ENCODE measurements at places on chromosomes 4 and X.

- peak; percentile 46 for DNase-seq
These were observed 174.5 kb downstream of the NSUN7 start for GRCh38 chr4:40924096-40924792.

- DNase-seq, result no peak
These were observed 1.8 kb downstream of the KLF3 start for GRCh38 chr4:38665551-38666411.

- DNase-seq, result peak; percentile 15
These were observed 70.7 kb downstream of the ANKRD50 start for GRCh38 chr4:124641715-124642381.

DNA sequence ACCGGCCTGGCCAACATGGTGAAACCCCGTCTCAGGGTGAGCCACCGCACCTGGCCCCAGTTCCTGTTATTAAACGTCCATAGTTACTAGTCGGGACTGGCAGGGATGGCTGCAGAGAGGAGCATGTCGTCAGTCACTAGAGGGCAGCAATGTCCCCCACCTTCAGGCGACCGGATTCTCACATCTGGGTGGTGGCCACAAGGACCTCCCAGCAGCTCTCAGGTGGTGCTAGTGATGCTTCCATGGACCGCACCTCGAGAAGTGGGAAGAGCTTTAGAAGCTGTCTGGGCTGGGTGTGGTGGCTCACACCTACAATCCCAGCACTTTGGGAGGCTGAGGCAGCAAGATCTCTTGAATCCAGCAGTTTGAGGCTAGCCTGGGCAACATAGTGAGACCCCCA lies 13.3 kb upstream of the IL3RA start:
- peak; percentile 66 for DNase-seq

DNA sequence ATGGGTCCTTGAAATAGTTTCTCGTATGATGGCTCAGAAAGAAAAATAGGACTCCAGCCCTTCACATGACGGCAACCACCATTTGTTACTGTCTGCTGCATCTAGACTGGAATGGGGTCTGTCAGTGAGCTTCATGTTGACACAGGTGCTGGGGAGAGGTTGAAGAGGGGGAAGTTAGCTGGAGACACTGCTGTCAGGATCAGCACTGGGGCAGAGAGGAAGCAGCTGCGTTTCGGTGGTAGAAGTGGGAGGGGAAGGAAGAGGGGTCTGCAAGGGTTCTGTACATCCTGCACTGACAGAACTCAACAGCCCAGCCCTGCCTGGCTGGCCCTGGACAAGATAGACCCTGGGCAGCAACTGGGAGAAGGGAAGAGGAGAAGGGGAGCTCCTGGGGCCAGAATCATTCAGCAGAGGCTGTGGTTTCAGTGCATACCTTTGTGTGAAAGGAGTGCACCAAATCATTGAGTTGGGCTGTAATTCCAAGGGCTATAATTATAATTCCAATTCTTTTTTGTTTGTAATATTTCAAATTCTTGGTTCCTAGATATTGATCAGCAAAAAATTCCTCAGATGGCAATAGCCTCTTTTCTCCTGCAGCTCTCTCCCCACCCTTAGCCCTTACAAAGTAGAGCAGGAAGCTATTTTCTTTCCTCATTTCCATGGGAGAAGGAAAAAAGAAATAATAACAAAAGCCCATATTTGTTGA lies 119.4 kb upstream of the C1GALT1C1 start:
- peak; percentile 37 for DNase-seq

DNA sequence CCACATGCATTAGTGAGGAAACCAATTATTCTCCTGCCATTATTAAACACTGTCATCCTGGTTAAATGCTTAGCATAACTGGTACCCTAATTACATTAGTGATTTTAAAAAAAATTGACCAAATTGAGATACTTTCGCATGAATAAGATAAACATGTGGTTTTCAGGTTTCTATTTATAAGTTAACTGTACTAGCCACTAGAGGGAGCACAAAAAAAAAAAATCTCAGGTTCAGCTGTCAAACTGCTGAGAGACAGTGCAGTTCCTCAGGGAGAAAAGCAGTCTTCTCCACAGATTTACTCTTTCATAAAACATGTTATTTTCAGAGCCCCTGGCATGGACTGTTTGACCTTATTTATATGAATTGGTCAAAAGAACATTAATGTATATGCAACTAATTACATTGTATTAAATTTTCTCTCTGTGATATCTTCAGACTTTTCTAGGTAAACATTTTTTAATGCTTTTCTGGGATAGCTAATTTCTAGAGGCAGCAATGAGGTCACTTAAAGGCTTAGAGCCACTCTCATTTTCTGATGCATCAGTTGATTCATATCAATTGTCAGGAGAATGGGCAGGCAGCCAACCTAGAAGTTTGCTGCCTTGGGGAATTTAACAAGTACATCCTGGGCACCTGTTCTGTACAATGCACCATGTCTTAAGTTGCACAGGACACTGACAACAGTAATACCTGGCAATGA lies 167.5 kb downstream of the CDS1 start:
- no peak for DNase-seq

- no peak for DNase-seq
These were observed 34.0 kb downstream of the EMCN start for GRCh38 chr4:100483796-100484195.

- DNase-seq, result no peak
These were observed 111.7 kb upstream of the TAPT1 start for GRCh38 chr4:16337936-16338335.

DNA sequence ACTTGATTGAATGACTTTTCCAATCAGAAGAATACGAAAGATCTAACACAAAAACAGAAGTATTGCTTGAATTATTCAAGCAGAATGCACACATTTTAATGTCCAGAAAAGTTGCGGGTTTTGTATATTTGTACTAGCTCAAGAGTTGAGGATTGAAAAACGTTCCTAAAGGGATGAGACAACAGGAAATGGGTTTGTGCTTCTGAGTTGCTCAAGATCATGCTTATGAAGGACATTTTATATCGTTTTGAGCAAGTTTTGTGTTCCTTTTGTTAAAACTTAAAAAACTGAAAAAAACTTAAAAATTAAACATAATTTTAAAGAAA lies 353 bp upstream of the SMIM10 start:
- DNase-seq, result no peak

- DNase-seq, result no peak
These were observed 87.1 kb upstream of the STS start for GRCh38 chrX:7060444-7060843.

DNA sequence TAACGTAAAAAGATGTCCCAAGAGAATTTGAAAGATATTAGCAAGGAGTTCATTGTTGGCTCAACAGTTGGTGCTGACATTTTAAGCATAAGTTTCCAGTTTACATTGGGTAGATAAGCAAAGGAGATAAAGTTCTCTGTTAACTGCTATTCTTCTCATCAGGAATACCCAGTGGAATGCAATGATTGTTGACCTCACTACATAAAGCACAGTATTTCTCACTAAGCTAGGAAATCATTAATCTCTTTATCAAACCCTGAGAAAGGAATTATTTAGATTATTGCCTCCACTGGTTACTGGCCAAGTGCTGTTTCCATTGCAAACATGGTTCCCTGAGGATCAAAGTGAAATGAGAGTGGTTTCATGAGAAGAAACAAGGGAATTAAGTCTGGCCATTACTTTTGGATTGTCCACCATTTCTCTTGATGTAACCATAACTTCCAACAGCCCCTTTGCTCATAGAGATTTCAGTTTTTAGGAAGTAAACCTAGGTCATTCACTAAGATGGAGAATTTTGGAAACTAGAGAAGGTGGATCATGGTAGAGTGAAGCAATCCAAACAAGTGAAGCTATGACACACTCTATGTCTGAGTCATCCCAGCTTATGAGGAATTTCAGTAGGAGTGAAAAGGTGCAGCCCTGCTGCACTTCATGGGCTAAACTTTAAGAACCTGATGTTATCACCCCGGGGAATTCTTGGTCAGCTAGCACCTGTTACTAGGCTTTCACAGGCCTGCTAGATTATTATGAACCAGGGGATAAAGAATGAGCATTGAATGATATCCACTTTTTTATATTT lies 163.4 kb downstream of the AREG start:
- no peak for DNase-seq

DNA sequence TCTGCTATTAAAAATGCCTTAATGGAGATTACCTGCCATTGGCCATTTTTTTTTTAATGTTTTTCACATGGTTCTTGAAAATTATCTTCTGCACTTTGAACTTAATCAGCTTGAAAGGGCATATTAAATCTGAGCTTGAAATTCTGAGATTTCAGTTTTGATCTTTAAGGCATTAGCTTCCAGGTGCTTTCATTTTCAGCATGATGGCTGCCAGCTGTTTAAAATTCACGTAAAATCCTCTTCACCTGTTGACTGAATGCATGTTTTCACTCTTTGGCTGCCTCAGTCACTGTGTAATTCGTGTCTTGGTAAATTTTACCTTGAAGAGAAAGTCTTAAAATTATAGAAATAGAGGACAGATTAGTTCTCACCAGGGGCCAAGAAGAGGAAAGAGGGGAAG lies 39.6 kb downstream of the SMAD1 start:
- DNase-seq, result no peak

GRCh38 chrX:71017396-71017939 lies 50.7 kb downstream of the SNX12 start:
- no peak for DNase-seq

DNA sequence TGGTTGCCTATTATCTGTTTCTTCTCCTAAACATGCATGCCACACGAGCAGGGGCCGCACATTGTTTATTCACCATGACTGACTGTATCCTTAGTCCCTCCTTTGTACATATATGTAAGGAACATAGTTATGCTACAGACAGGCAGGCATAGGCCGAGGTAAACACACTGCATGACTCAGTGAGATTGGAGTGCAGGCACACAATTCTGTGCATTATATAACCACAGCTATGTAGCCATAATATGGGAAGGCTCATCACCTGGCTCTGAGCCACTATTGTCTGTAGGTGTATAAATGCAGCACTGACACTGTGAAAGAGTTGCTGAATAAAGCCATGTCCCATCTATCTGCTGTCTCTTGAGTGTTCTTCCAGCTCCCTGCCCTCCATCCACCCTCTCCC lies 431.6 kb downstream of the IDS start:
- DNase-seq, result no peak

DNA sequence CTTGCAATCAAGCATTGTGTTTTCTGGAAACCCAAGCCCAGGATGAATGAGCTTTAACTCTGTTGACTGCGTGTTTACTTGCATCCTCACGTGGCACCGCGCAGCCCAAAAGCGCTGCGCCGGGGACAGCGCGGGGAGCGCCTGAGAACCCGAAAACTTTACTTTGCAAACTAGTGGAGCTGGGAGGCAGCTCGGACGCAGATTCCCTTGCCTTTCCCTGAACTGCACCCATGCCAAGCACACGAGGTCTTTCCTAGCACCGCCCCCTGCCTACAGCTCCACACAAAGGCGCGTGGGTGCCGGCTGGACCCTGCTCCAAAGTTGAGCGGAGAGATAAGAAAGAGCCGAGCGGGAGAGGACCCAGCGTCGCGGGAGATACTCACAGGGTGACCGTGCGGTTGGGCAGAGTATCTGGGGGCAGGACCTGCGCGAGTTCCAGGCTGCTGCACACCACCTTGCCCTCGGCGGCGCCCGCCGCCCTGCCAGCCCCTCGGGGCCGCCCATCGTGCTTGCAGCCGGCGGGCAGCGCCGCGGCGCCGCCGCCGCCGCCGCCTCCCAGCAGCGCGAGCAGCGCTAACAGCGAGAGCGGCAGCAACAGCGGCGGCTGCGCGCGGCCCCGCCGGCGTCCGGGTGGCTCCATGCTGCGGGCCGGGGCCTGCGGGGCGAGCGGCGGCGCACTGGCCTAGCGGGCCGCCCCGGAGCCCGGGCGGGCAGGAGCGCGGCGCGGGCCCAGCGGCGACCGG lies 550 bp downstream of the ADGRA3 start:
- peak; percentile 6 for DNase-seq

- DNase-seq, result no peak
These were observed 309.6 kb upstream of the DDX53 start for GRCh38 chrX:22690116-22690515.

DNA sequence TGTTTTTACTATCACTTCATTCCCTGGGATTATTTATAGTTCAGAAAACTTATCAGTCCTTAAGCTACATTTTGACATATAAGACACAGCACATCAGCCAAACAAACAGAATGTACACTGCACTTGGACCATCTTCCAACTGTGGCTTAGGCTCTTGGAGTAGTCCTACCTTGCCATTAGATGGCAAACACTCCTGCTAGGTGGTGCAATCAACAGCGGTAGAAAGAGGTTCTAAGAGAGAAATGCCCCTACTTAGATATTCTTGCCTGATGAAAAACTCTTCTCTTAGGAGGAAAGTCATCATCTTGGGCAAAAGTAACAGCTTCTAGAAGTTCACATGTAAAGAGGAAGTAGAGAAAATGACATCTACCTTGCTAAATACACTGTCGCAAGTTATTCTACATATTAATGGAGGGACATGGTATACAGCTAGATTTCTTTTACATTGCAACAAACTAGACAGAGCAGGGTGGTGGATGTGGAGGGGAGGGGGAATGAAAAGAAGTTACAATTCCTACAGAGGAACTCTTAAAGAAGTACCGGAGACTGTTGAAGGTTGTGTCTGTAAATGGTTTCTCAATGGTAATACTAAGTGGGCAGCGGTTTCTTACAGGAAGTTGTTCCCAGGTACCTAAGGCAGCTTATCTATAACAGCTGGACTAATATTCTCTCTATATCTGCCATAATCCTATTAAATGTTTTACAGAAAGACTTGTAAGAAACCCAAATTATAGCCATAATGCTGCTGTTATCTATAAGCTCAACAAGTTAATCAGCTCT lies 8.1 kb upstream of the STPG2 start:
- no peak for DNase-seq

DNA sequence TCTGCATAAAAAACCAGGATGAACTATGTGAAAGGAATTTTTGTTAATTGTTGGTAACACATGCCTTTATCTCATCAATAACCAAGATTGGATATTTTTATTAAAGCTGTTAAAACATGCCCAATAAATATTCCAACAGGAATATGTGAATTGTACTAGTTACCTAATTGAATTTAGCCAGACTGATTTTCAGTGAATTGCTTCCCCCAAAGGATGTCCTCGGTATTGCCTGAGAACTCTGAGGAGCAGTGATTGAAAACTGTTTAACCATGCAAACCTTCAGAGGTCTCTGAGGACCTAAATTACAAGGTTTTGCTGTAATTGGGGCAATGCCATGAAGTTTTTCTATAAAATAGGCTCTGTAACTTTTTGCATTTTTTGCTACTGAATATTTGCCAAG lies 66.6 kb downstream of the BLTP1 start:
- no peak for DNase-seq

DNA sequence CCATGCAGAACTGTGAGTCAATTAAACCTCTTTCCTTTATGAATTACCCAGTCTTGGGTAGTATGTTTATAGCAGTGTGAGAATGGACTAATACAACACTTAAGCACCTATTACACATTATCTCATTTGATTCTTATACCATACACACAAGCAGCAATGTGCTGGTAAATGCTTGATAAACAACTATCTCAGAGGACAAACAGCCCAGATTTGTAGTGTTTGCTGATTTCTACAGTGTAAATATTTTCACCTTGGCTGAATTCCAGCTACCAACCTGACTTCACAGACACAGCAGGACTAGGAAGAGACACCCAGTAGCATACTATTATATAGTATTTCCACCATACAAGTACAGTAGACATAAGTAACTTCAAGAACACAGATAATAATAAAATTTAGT lies 406.5 kb upstream of the CNKSR2 start:
- no peak for DNase-seq
